Fibroblast of the aortic adventitia (primary cell): ENCODE measurements at places on chromosomes 13 and 19.

GRCh38 chr13:110925023-110925612 is 10.2 kb upstream of the ANKRD10 start:
- no peak for DNase-seq

DNA sequence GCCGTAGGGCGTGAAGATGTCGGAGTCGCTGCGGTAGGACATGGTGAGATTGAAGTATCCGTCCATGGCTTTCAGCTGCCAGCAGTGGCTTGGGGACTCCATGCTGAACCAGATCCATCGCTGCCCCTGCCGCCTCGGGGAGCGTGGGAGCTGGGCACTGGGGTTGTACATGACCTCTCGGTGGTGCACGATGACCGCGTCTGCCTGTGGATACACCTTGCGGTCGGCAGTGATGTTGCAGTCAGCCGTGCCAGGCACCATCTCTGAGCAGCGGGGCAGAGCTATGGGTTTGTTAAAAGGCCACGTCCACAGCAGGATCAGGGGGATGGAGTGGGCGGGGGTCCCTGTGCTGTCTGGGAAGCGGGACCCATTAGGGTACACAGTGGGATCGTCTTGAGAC is 7.4 kb downstream of the FUT6 start:
- DNase-seq: no peak

DNA sequence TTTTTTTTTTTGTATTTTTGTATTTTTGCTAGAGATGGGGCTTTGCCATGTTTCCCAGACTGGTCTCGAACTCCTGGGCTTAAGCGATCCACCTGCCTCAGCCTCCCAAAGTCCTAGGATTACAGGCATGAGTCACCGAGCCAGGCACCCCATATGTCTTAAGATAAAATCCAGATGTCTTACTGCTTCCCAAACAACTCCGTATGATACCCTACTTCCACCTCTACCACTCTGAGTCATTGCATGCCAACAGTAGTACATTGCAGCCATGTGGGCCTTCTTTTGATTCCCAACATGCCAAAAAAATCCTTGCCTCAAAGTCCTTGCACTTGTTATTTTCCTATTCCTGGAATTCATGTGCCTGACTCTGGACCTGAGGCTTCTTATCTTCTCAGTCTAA is 799.2 kb downstream of the GPC5 start:
- DNase-seq: peak; percentile 36

DNA sequence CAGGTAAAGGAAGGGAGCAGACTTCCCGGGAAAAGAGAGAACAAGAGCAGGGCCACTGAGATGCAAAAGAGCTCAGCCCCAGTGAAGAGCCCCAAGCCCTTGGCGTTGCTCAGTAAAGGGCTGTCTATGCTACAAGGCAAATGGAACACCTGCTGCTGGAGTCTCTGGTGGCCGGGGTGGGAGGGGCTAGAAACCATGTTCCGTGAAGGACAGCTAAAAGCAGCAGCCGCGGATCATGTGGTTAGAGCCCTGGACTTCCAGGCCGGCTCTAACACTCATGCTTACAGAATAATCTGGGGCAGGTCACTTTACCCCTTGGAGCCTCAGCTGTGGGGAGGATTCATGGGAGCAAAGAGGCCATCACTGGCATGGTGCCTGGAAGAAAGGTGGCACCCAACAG is 17.8 kb downstream of the POU2F2 start:
- no peak for DNase-seq

DNA sequence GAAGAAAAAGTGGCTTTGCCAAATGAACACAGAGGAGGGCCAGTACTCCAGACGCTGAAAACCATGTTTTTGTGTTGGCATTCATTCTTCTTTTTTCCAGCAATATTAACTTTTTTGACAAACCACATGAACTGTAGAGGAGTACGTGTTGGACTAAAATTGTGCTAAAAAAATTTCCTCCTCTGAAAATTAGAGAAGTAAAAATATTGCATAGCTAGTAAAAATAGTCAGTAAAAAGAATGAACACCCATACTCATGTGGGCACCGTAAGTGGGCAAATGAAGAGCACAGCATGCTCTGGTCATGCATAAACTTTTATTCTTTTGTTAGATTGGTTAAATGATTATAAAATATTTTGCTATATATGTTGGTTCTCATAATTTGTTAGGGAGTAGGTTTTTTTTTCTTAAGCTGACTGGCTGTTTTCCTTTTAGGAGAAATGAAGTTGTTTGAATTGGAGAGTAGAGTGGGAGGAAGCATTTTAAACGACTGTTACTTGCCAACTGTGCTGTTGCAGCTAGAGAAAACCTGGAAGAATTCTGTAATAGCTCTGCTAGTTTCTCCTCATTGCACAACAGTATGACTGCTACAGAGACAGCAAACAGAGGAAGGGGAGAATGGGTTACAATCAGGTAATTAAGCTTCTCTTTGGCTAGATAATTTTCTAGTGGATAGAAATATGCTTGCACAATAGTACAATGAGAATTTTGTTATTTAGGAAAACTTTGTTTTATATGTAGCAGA is 222.4 kb downstream of the KCTD12 start:
- DNase-seq: peak; percentile 76

DNA sequence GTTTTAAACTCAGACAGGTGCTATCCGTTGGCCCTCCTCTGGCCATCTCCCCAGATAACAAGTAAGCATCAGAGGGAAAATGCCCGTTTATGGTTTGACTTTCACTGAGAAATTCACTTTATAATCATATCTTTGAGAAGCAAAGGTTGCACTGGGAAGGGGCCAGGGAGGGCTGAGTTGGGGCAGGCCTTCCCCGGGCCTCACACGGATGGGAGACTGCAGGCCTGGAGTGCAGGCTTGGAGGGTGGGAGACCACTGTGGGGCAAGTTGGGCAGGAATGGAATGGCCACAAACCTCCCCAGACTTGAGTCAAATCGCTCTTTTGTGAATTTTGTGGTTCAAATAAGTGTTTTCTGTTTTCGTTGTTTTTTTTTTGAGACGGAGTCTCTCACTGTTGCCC is 451.7 kb downstream of the TSHZ3 start:
- DNase-seq: no peak

- no peak for DNase-seq
These were observed 54.8 kb downstream of the COG3 start for GRCh38 chr13:45519493-45519892.

GRCh38 chr19:2612619-2613249 is 89.8 kb downstream of the GNG7 start:
- DNase-seq: peak; percentile 40

DNA sequence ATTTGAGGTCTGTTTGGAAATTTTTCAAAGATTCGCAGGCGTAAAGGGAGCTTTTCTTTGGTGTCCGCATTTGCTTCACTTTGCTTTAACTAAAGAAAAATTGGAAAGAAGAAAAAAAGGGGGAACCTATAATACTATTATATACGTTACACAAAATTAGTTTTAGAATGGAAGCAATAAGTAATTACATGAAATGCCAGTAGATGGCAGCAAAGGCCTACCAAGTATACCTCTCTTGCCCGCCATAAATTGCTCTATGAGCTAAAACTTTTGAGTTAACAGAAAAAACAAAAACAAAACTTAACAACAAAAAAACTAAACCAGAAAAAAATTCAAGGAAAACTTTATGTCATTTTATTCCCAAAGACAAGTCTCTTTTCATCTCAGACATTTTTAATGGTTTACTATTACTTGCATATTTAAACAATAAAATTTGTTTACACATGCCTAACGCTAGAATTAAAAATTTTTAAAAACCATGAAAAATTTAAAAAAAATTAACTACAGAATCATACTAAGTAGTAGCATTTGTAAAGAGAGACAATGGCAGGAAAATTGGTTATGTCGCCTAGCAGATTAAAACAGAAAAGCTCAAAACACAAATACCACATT is 271.4 kb downstream of the NALCN start:
- peak; percentile 83 for DNase-seq

DNA sequence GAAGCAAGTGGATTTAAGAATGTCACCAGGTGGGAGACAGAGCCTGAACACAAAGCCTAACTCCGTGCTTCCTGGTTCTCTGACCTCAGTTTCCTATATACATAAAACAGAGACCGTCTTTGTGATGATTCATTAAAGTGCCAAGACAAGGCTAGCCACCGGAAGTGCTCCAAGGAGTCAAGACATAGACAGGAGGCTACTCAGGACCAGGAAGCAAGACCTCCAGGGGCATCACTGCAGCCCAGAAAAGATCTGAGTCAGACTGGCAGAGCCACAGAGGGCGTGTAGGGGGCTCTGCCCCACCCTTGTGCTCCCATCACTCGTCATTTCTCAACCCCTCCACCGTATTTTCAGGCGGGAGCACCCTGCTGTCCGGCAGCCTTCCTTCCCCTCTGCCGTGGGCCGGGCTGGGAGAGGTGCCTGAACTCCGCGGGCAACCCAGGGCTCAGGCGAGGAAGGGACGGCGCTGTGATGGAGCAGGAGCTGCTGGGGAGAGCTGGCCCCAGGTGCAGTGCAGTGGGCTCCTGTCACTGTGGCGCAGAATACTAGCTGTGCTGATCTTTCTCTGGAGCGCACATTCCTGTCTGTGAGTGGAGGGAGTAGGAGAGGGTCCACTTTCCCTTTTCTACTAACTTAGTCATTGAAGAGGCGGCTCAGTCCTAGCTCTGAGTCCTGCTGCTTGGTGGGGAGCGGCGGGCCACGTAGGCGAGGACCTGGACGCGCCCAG is 134.7 kb upstream of the GPR12 start:
- no peak for DNase-seq

- DNase-seq: no peak
These were observed 49.7 kb downstream of the DACH1 start for GRCh38 chr13:71817335-71817734.

DNA sequence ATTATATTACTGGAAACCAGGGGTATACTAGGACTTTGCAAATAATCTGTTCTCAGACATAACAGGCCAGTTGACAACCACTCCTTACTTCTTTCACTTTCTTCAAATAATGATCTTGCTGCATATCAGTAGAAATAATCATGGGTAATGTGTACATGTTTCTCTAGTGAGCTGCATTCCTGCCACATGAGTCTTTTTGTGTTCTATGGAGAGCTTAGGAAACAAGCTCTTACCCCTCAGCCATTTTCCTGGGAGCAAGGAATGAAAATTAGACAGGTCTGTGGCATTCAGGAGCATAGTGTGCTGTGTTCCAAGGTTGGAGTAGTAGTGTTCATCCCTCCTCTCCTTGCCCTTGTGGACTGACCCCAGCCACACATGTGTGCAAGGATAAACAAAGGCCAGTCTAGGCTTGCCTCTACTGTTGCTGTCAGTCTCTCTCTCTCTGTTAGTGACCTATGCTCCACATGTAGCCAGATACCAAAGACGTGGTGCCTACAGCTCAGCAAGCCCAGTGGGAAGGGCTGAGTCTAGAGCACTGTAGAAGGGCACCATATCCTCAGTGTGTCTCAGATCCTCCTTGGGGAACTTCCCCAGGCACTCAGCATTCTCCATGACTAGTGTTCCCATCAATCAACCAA is 11.5 kb upstream of the OXGR1 start:
- DNase-seq: peak; percentile 43

GRCh38 chr19:14088634-14089411 is 1.7 kb downstream of the SAMD1 start:
- no peak for DNase-seq

GRCh38 chr13:98629055-98629454 is 52.1 kb upstream of the STK24 start:
- no peak for DNase-seq

DNA sequence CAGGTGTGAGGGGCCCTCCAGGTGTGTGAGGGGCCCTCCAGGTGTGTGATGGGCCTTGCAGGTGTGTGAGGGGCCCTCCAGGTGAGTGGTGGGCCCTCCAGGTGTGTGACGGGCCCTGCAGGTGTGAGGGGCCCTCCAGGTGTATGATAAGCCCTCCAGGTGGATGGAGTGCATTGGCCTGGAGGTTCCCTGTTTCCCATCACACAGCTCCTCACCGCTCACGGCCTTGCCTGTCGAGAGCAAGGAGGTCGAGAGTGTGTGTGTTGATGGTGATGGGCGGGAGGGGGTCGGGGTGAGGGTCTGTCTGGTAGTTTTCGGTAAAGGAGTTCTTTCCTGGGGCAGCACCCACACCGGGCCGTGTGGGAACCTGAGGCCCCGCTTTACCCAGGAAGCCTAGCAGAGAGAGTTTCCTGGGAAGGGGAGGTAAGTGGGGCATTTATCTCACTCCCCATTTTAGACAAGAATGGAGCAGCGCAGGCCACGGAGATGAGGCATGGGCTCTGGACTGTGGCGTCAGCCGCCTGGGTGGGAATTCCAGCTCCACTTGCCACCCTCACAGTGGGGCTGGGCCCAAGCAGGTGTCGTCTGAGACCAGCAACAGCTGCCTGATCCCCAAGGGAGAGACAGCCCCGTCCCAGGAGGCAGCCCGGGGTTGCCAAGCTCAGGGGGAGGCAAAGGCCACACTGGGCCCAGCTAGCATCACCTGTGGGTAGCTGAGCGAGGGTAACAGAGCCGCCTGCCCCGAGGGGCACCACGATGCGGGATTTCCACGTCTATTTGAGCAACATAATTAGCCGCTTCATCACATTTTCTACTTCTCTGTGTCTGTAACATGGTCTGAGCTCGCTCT is 10.9 kb upstream of the GAS6 start:
- no peak for DNase-seq

DNA sequence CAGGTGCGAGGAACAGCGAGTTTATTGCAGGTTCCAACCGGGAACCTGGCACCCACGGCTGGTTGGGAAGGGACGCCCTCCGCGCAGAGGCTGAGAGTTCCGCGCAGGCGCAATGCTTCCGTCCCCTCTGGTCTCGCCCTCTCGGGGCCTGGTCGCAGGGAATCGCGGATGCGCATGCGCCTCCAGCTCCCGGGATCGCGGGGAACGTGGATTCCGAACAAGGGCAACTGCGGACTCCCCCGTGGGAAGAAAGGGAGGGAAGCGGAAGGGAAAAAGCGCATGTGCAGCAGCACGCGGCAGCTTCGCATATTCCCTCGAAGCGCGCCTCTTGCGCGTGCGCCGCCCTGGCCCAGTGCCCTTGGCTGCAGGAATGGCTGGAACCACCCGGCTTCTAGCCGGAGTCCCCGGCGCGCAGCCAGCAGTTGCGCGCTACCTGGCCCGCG is 1.1 kb downstream of the TSSK6 start:
- DNase-seq: peak; percentile 58

DNA sequence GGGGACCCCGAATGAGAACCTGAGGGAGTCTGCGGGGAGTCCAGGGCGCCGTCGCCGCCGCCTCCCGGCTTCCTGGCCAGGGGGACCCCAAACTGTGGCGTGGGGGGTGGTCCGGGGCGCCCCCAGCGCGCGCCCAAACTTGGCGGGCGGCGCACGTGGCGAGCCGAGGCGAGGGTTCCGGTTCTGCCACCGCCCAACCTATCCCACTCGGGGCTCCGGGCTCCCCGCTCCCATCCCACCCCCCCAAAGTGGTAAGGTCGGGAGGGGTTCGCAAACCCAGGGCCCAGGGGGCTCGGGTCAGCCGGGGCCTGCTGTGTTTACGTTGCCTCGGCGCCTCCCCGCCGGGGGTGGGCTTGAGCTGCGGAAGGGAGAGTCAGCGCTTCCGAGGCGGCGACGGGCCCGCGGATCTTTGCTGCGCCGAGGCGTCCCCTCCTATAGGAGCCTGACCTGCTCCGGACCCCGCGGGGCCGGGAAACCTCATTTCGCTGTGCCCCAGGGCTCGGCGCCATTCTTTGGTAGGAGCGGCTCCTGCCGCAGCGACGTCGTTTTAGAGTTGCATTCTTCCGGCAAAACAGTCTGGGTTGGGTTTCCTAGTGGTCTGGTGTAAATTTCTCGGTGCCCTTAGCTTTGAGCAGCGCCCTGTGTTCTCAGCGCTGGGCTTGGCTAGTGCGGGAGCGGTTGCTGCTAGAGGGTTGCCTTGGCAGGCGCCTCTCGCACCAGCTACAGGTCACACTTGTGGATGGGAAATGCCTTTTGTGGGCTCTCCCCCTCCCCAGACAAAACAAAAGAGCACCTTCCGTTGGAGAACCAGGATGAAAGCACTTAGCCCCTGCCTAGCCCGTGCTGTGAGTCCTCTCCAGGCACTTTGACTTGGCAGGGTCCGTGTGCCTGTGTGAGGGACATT is 1.2 kb downstream of the DAZAP1 start:
- DNase-seq: peak; percentile 66
